ENCODE measurements at places on chromosomes 7 and 10.

DNA sequence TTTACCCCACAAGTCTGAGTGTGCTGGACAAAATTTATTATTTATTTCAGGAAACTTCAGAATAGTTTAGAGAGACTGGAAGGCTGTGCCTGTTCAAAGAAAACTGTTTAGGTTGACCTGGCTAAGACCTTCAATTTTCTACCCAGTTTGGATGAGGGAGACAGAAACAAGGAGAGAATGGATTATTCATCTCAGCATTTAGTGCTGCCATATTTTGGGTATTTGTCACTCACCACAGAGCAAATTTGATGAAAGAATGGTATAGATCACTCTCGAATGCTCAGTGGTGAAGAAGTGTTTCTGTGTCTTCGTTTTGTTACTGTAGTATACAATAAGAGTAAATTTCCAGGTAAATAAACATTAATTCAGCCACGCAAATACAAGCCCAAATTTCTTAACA, 71.8 kb downstream of the SEMA3C start:
- no peak for DNase-seq

DNA sequence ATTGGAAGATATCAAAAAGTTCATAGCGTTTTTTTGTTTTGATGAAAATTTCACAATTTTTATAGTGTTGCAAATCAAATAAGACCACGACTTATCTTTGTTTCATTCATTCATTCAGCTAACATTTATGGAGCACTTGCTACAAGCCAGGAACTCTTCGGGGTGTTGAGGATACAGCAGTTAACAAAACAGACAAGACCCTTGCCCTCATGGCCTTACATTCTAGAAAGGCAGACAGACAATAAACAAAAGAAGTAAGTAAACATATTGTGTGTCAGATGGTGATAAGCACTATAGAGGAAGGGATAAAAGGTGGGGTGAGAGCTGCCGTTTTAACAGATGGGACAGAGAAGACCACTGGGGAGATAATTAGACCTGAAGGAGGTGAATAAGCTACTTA, 41.6 kb upstream of the GSAP start:
- DNase-seq, result no peak

- DNase-seq, result no peak
These were observed 170.0 kb downstream of the ARL5B start for GRCh38 chr10:18829259-18829658.

- DNase-seq, result no peak
These were observed 162.6 kb downstream of the SDK1 start for GRCh38 chr7:3463696-3464095.

DNA sequence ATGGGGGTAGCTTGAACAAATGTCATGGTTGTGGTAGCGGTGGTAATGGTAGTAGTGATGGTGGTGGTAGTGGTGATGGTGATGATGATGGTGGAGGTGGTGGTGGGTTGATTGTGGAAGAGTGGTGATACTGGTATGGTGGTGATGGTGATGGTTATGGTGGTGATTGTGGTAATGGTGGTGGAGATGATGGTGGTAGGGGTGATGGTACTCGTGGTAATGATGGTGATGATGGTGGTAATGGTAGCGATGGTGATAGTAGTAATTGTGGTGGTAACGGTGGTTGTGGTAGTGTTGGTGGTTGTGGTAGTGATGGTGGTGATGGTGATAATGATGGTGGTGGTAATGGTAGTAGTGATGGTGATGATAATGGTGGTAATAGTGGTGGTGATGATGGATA, 65.7 kb upstream of the SDK1 start:
- no peak for DNase-seq

GRCh38 chr10:11441151-11441535, 170.3 kb downstream of the USP6NL start:
- no peak for DNase-seq

DNA sequence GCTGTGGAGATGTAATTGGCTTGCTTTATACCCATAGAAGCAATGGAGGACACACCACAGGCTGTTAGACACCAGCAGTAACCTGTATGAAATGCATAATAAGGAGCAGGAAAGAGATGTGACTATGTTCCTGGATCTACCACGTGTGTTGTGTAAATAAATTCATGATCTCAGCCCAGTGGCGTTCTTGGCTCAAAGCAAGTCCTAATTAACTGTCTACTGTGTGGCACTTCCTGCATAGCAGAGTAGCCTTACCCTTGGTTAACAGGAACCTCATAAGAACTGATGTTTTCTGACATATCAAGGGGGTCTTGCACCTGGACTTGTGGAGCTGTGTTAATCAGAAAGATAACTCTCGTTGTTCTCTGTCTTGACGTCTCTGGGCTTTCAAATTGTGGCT, 25.7 kb upstream of the FAM180A start:
- peak; percentile 71 for DNase-seq

- DNase-seq, result no peak
These were observed 5.5 kb upstream of the PLAU start for GRCh38 chr10:73905256-73906020.

DNA sequence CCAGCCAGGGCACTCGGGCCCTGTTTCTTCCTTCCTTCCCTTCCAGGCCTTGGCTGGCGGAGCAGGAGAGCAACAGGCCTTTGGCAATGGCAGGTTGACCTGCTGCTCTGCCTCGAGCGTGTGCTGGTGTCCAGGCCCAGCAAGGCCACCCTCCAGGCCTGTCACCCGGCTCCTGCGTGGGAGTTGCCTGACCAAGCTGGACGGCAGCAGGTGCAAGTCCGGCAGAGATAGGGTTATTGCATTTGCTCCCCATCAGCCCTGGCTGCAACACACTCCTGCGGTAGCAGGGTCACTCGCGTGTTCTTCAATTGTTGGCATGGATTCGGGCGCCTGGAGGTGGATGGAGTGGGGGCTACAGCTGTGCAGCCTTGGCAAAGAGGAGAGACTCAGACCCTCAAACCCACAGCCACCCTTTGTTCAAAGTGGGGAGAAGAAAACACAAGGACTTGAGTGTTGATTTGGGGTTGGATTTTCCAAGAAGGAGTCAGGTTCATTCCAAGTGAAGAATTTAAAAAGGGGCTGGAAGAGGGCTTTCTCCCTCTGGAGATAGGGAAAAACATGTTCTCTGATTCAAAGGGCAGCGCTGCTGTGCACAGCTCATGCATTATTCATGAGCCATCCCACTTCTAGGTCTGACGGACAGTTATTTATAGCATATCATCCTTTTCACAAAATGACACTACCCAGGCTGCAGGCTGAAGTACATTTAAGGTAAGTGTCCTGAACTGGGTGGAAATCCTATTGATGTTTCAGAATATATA, 64.2 kb upstream of the PITRM1 start:
- no peak for DNase-seq

DNA sequence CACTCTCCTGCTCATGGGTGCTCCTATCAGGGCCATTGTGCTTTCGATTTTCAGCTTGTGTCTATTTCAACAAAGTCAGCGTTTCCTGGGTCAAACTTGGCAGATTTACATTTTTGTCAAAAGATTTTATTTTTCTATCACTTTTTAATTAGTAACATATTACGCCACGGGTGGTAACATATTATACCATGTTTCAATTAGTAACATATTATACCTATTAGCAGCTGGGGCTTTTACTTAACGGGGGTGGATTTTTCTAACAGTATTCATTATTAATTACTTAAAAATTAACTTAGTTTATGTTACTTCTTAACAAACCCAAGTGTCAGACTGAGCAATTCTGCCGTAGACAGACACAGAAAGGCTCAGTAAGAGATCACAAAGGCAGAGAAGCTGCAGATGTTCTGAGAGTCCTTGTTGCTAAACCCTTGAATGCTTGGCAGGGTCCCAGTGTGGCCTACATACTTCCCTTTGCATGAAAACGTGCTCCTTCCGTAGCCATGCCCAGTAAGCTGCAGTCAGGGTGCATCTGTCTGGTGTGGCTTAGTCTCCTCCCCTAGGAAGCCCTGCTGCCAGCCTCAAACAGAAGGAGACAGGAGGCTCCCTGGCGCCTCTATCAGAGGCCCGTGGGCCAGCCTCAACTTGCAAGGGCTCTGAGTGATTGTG, 263.1 kb upstream of the CXCL12 start:
- peak; percentile 93 for DNase-seq

DNA sequence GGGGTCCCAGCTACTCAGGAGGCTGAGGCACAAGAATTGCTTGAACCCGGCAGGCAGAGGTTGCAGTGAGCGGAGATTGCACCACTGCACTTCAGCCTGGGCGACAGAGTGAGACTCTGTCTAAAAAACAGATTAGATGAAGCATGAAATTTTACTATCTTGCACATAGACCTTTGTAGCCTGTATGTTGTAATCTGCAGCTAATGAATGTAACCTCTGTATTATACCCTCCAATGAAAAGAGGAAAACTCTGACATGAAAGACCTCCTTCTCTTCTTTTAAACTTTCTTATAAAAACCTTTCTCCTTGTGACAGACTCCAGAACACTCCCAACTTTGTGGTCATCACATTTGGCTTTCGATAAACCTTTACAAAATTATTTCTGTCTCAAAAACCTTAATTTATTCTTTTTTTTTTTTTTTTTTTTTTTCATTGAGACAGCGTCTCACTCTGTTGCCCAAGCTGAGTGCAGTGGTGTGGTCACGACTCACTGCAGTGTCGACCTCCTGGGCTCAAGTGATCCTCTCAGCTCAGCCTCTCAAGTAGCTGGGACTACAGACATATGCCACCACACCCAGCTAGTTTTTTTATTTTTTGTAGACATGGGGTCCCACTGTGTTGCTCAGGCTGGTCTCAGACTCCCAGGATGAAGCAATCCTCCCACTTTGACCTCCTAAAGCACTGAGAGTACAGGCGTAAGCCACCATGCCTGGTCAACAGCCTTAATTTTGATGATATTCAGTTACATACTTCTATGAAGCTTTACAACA, 97.4 kb downstream of the SVOPL start:
- DNase-seq, result no peak

DNA sequence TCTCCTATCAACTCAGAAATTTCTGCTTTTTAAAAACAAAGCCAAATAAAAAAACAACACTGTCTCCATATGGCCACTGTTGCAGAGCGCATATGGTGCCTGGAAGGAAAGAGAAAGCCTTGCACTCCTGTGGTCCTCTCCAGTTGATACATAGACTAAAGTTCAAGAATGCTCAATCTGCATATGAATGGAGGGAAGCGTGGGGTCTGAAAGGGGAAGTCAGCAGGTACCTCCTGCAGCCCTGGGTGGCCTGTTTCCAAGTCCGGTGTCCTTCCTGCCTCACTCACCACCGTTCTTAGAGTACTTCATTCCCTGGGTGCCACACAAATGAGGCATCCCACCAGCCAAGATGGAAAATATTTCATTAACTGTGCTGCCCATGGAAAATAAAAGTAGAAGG, 138.3 kb upstream of the PALS2 start:
- no peak for DNase-seq

- no peak for DNase-seq
These were observed 670.0 kb downstream of the XPNPEP1 start for GRCh38 chr10:109253306-109253705.

DNA sequence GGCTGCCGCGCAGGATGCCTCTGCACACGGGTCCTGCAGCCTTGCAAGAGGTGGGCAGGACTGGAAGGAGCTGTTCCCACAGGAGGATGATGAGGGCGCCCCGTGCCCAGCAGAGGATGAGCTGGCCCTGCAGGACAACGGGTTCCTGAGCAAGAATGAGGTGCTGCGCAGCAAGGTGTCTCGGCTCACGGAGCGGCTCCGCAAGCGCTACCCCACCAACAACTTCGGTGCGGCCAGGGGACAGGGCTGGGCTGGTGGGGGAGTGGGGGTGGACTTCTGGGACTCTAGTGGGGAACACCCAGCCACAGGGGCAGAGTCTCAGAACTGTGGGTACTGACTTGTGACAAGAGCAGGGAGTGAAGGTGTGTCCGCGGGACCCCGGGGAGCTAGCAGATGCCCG, 16.0 kb downstream of the ZFYVE27 start:
- DNase-seq, result no peak

DNA sequence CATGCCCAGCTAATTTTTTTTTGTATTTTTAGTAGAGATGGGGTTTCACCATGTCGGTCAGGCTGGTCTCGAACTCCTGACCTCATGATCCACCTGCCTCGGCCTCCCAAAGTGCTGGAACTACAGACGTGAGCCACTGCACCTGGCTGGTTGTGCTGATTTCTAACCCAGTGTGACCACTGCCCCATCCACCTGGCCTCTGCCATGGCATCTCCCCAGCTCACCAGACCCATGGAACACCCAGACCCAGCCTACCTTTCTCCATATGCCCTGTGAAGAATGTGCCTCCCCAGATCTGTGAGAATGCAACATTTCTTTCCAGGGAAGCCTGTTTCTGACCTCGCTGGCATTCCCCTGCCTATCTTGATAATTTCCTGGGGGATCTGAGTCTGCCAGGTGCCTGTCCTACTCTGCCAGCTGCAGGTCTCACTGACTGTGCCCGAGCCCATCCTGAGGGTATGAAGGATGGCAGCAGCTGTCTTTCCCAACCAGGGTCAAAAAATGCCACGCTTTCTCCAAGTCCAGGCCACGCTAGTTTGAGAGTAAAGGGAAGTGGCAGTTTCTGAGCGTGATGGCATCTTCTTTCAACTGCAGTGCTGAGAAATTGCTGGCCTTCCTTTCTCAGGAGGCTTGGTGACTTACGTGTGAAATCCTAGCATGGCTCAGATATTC, 324.4 kb upstream of the ZNF32 start:
- DNase-seq, result no peak

DNA sequence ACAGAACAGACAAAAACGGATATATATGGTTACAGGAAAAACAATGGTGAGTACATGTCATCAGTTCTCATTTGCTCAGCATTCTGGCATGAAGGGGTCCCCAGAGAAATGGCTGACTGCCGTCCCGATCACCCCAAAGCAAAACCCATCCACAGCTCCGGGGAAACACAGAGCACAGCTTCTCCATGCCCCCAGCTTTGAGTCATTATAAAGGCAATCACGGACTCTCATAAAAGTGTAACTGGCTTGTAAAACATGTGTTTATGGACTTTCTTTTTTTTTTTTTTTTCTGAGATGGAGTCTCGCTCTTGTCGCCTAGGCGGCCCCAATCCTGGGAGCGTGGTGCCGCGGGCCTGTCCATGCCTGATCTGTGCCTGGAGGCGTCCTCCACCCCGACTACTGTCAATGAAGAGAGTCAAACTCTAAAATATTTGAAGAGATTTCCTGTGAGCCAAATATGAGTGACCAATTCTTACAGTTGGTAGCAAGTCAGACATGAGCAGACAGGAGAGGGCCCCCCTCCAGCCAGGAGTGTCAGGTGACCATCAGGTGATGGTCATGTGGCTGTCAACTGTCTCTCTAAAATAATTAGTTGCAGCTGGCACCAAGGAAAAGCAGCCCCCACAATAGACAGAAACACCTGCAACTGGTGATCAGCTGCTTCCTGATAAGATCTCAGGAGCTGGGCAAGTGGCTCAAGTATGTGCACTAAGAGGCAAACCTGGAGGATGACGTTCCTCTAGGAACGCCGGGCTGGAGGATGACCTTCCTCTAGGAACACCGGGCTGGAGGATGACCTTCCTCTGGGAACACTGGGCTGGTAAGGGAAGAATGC, 21.7 kb upstream of the NOM1 start:
- peak; percentile 39 for DNase-seq

Data from fibroblast of gingiva (primary cell).